Spleen (tissue), 13 donors: ENCODE measurements at places on chromosomes 16 and 17. TPM values are rescaled to one million over a fixed set of nuclear protein-coding genes. Genes with fewer than 3 reads are reported as not detected.

GRCh38 chr17:80311216-80311827 is 50.7 kb downstream of the RNF213 start:
- H3K4me1 ChIP-seq: no peaks in the 10 kb centered on the region
- peaks cover 75% of the 10 kb centered on the region for H3K36me3 ChIP-seq
- no peak overlapping the region for H3K4me3 ChIP-seq
- H3K27me3 ChIP-seq: no peaks in the 10 kb centered on the region

DNA sequence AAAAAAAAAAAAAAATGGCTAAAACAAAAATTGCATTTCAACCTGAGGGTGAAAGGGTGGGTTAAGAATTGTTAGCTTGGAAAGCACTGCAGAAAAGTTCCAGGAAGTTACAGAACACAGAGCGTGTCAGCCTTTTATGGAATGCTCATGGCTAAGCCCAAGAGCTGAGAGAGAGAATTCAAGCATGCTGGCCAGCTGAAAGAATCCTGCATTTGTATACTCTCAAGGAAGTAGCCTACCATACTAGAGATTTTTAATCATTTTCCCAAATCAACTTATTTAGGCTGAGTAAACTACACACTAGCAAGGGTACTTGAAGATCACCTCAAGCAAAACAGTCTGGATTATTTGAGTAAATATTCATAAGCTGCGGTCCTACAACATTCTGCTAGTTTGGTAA is 153.9 kb downstream of the KCNJ2 start:
- H3K27ac ChIP-seq: no peak overlapping the region
- H3K4me3 ChIP-seq: no peak overlapping the region
- no peak for DNase-seq
- H3K4me1 ChIP-seq: no peaks in the 10 kb centered on the region
- H3K36me3 ChIP-seq: no peaks in the 10 kb centered on the region
- H3K27me3 ChIP-seq: no peaks in the 10 kb centered on the region

DNA sequence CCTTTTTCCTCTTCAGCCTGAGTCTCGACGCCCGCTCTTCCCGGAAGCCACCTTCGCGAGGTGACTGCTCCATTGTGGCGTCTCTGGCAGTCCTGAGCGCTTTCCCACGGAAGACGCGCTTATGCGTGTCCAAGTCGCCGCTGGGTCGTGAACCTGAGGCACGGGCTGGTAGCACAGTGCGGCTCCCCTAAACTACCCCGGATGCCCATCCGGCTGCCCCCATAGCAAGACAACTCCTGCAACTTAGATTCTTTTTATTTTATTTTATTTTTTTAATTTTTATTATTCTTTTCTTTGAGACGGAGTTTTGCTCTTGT is 2.1 kb upstream of the ESRP2 start:
- peaks cover 37% of the 10 kb centered on the region for H3K4me1 ChIP-seq
- no peak for DNase-seq

DNA sequence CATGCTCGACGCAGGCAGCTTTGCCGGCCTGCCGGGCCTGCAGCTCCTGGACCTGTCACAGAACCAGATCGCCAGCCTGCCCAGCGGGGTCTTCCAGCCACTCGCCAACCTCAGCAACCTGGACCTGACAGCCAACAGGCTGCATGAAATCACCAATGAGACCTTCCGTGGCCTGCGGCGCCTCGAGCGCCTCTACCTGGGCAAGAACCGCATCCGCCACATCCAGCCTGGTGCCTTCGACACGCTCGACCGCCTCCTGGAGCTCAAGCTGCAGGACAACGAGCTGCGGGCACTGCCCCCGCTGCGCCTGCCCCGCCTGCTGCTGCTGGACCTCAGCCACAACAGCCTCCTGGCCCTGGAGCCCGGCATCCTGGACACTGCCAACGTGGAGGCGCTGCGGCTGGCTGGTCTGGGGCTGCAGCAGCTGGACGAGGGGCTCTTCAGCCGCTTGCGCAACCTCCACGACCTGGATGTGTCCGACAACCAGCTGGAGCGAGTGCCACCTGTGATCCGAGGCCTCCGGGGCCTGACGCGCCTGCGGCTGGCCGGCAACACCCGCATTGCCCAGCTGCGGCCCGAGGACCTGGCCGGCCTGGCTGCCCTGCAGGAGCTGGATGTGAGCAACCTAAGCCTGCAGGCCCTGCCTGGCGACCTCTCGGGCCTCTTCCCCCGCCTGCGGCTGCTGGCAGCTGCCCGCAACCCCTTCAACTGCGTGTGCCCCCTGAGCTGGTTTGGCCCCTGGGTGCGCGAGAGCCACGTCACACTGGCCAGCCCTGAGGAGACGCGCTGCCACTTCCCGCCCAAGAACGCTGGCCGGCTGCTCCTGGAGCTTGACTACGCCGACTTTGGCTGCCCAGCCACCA is 9.7 kb downstream of the VASN start:
- no peaks in the 10 kb centered on the region for H3K27me3 ChIP-seq
- H3K4me1 ChIP-seq: no peaks in the 10 kb centered on the region
- H3K36me3 ChIP-seq: peaks cover 96% of the 10 kb centered on the region
- no peak overlapping the region for H3K27ac ChIP-seq
- H3K4me3 ChIP-seq: no peak overlapping the region

DNA sequence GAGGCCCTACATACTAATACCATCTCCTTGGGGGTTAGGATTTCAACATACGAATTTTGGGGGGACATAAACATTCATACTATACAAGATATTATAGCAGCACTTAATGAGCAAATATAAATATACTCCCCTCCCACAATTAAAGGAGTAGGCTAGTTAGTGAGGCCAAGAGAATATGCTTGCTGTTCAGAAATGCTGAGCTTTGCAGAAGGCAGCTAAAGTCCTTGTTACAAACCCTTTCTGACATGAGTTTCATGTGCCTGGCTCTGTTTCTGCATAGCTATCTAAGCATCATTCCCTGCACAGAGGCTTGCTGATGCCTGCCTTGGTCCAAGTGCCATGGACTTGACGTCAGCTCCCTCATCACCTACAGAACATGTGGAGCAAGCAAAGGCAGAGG is 73.5 kb downstream of the GP2 start:
- DNase-seq: no peak
- H3K27ac ChIP-seq: no peak overlapping the region
- H3K36me3 ChIP-seq: no peaks in the 10 kb centered on the region
- no peak overlapping the region for H3K4me3 ChIP-seq

NPIPA3 gene
- 3.5 TPM for total RNA-seq
